ENCODE measurements at places on chromosomes 3 and 15.

GRCh38 chr15:55740359-55740878, 2.5 kb downstream of the PRTG start:
- no peak for DNase-seq

GRCh38 chr15:66503780-66504562, 684 bp downstream of the RPL4 start:
- no peak for DNase-seq

- no peak for DNase-seq
Observed at GRCh38 chr3:62823461-62824050, 51.7 kb downstream of the CADPS start.

DNA sequence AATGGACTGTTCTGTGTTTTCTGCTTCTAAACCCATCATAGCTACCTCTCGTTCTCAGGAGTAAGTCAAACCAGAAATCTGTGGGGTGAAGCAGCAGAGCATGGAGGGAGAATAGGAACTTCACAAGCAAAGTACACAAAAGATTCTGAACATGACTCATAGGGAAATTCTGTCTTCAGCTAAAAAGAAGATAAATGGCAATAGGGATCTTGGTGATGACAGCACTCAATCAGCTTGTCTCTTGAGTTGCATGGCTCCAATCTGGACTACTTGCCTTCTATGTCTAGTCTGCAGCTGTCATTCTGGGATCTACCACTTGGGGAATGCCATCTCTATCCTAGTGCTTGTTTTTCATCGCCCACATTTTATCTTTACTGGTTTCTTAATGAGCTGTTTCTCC, 13.5 kb upstream of the GRAMD1C start:
- no peak for DNase-seq

GRCh38 chr3:13652728-13653127, 103.8 kb downstream of the FBLN2 start:
- no peak for DNase-seq

GRCh38 chr15:25684521-25685431, 178.4 kb downstream of the ATP10A start:
- no peak for DNase-seq

GRCh38 chr3:852033-852432, 240.8 kb upstream of the CNTN6 start:
- no peak for DNase-seq

DNA sequence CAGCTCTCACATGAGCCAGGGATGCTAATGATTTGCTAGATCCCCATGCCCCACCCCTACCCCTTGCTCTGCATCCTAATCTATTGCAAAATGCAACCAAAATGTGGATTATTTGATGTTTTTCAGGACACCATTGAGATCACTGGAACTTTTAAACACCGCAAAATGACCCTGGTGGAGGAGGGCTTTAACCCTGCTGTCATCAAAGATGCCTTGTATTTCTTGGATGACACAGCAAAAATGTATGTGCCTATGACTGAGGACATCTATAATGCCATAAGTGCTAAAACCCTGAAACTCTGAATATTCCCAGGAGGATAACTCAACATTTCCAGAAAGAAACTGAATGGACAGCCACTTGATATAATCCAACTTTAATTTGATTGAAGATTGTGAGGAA, 29.7 kb downstream of the HDC start:
- DNase-seq = no peak

- no peak for DNase-seq
Observed at GRCh38 chr3:71051893-71052687, 531.4 kb downstream of the FOXP1 start.

DNA sequence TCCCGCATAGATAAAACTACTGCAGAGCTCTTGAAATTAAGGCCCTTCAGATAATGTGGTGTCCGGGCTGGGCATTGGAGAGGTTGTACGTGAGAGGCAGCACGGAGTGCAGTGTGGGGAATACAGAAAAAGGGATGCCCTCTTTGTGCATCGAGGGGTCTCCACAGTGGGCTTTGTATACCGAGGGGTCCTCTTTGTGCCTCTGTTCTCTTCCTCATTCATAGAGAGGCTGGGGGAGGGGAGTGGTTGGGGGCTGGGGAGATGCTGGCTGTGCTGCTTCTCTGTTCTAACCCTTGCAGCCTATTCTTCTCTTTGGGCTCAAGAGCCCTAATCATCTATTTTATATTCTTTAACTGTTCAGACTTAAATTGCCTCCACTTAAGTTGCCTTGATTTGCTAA, 74.3 kb upstream of the NDN start:
- no peak for DNase-seq

DNA sequence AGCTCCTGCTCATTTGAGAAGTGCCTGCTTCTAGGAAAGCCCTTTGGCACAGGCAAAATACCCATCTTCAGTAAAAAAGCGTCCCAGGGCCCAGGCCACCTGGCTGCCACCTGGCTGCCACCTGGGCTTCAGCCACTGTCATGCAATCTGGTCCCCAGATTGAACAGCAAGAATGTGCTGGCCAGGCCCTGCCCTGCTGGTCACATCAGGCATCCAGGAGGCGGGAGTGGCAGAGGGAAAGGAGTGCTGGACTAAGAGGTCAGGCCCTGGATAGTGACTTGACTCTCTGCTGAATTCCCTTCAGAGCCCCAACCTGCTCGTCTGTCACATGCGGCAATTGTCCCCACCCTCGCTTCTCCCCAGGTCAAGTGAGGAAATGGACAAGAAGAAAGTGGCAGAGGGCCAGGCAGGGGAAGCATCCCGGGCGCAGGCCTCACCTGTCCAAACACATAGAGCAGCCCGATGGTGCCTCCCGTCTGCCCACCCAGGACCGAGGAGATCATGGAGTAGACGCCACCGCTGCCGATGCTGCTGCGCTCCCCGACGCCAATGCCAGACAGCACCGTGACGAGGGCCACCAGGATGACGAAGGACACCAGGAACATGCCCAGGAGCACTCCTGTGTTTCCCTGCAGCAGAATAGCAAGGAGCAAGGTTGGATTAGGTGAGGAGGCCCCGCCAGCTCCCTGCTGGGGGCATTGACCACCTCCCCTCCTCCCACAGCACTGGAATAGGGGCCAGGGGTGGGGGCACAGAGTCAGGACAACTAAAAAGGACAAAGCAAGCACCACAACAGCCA, 25.5 kb downstream of the SLC12A8 start:
- DNase-seq = no peak

DNA sequence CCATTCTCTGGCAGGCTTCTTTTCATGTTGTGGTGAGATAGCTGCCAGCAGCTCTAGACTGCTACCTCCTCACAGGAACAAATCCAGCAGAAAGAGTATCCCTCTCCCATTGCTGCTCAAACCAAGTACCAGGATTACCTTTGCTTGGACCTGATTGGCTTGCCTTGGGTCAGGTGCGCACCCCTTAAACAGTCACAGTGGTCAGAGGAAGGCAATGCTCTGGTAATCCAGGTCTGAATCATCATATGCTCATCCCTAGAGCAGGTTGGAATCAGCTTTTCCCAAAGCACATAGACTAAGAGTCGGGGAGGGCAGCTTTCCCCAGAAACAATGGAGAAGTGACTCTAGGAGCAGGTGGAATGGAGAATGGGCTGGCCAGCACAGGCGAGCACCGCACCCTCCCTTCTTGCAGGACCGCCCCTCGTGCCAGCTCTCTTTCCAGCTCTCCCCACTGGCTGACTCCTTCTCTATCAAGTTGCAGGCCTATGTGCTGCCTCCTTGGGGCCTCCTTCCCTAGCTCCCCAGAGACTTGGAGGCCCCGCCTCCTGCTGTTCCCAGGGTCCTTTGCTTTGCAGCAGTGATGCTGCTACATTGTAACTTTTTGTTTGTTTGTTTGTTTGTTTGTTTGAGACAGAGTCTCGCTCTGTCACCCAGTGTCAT, 29.9 kb upstream of the ADPGK start:
- DNase-seq = no peak

GRCh38 chr3:147391781-147392624, 14.3 kb downstream of the ZIC4 start:
- DNase-seq = no peak

DNA sequence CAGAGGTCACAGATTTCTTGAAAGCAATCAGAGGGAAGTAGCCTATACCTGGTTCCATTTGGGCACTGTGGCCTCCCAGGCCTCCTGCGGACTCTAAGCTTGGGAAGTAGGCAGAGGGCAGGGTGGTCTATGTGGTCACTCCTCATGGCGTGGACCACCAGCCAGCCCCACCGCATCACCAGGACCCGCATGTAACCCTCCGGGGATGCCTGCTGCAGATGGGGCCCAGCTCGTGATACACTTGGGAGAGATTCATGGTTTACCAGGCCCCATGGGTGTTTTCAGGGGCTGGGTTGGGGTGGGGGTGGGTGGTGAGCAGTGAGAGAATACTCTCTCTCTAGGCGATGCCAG, 123.7 kb downstream of the ASB7 start:
- no peak for DNase-seq

- DNase-seq = no peak
Observed at GRCh38 chr3:50338965-50339364, 1.7 kb downstream of the RASSF1 start.

DNA sequence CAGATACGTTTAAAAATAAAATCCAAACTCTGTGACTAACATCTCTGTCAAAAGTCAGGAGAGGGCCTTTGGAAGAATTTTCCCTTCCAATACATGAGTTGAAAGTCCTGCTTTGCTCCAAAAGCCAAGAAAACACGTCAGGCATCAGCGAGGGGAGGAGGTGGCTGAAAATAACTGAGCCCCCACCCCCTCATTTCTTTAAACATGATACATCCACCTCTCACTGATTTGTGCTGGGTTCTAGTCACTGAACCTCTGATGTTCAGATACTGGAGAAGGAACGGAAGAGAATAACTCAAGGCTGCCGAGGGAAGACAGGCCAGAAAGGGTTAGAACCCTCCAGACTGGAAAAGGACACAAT, 9.4 kb upstream of the SEMA5B start:
- no peak for DNase-seq

- DNase-seq = no peak
Observed at GRCh38 chr3:146404436-146404835, 64.9 kb downstream of the PLSCR2 start.

- no peak for DNase-seq
Observed at GRCh38 chr15:62287066-62287857, 122.2 kb upstream of the C2CD4B start.

GRCh38 chr3:128447561-128448013, 19.1 kb downstream of the DNAJB8 start:
- peak; percentile 16 for DNase-seq

GRCh38 chr3:196931828-196932587, 10.3 kb downstream of the NCBP2 start:
- DNase-seq = no peak

DNA sequence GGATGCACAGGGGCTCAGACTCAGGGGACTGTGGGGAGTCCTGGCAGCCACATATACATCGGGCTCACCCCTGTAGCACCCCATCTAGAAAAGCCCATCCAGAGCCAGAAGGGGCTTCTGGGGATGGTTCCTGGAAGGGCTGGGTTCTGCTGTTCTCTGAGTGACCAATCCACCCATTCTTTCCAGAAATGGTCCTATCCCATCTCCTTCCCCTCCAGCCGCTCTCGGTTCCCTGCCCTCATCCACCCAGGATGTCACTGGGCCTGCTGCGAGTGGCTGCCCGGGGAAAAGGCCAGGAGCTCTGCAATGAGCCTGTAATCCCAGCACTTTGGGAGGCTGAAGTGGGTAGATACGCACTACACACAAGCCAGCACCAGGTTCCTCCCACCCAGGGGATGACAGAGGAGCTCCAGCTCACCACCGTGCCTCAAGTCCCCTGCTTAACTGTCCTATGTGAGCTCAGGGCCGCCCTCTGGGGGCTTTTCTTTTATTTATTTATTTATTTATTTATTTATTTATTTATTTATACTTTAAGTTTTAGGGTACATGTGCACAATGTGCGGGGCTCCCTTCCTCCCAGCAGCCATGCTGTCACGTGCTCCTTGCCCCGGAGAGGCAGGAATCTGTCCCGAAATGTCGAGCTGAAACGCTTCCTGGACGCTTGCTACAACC, 13.6 kb upstream of the CSK start:
- DNase-seq = no peak

- DNase-seq = no peak
Observed at GRCh38 chr3:48215876-48216275, 7.4 kb upstream of the CAMP start.

GRCh38 chr15:65076486-65077290, at the start of gene KBTBD13:
Gene KBTBD13, plus strand, starts transcription at chr15:65076746. Its CDS starts 70 bp downstream, at chr15:65076816.
- DNase-seq = no peak

GRCh38 chr3:55012091-55012490, 84.2 kb upstream of the LRTM1 start:
- no peak for DNase-seq

- DNase-seq = no peak
Observed at GRCh38 chr3:53885239-53885638, 3.3 kb upstream of the ACTR8 start.

GRCh38 chr3:10319251-10319650, 1.7 kb downstream of the SEC13 start:
- DNase-seq = no peak

DNA sequence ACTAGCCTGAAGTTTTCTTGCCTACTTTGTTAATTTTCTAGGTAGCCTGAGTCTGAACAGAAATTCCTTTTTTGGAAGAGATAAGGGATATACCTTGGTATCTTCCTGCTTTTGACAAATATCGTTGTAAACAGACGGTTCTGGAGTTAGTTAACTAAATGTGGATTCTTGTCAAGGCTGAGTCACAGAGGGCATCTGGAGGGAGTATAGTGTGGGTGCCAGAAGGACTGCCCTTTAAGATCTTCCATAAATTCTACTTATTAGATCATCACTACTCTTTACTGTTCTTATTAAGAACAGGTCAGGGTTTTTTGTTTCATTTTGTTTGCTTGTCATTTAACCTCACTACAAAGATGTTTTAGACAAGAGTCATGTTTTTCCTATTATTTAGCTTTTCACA, 125.3 kb upstream of the SKOR1 start:
- no peak for DNase-seq

- DNase-seq = peak; percentile 61
Observed at GRCh38 chr3:11236588-11237461, 35.4 kb upstream of the ATG7 start.

DNA sequence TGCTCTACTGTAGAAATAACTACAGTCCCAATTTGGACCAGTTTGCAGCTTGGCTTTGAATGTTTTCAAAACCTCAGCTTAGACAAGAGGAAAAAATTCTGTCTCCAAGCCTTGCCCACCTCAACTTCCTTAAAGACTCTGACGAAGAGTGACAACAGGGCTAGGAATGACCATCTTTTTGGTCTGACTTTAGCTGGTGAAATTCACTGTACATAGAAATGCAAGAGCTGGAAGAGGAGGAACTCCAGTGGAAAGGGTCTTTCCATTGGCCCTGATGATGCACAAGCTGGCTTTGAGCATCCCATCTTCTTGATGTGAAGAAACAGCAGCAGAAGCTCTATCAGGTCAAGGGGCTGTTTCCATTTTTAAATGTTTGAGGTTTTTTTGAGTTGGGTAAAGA, 22.7 kb upstream of the SH3BP5 start:
- no peak for DNase-seq

GRCh38 chr3:44396200-44397171, 57.9 kb downstream of the TCAIM start:
- no peak for DNase-seq

DNA sequence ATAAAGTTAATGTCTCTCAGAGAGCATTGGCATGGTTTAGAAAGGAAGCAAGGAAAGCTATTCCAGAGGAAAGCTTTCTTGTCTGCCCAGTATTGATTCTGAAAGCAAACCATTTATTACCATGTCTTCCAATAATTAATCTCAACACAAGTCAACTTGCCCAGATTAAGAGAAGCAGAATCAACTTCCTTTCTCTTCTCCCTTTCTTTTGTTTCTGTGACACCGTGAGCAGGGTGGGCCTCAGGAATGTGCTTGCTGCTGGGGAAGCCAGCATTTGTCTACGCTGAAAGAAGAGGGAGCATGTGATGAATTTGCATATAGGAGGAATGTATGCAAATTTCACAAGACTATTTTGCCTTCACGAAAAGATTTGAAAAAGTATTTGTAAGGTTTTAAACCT, 368.6 kb upstream of the ROPN1 start:
- no peak for DNase-seq

GRCh38 chr15:57376696-57377477, 582 bp downstream of the CGNL1 start:
- DNase-seq = no peak

Measured in DND-41 (cell line).